ENCODE measurements at places on chromosomes 1 and 21.

DNA sequence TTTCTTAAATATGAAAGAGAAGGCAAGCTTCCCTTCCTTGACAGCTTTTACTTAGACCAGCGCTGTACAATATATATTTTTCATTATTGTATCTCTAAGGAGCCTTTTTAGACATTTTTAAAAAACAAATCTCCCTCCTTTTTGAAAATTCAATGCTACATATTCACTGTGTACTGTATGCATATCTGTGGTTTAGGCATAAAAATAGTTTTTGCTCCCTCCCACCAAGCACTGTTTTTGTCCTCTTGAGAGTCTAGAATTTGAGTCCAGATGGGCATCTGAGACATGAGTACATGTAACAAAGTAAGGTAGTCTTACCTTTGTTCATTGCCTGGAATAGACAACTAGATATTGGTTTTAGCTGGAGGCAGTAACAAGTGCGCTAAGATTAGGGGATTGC lies 488.5 kb upstream of the RUNX1 start:
- DNase-seq = no peak

GRCh38 chr1:36115931-36116330 lies 9.1 kb downstream of the COL8A2 start:
- DNase-seq = no peak

- no peak for DNase-seq
Measured at GRCh38 chr21:44940116-44940631, 345 bp downstream of the SLX9 start.

- no peak for DNase-seq
Measured at GRCh38 chr1:52677076-52677806, 20.9 kb downstream of the COA7 start.

- DNase-seq = no peak
Measured at GRCh38 chr1:114545796-114546195, 34.8 kb upstream of the TRIM33 start.

GRCh38 chr1:241596633-241597032 lies 43.5 kb downstream of the CHML start:
- DNase-seq = no peak

- DNase-seq = no peak
Measured at GRCh38 chr1:92481971-92482664, 4.6 kb downstream of the GFI1 start.

DNA sequence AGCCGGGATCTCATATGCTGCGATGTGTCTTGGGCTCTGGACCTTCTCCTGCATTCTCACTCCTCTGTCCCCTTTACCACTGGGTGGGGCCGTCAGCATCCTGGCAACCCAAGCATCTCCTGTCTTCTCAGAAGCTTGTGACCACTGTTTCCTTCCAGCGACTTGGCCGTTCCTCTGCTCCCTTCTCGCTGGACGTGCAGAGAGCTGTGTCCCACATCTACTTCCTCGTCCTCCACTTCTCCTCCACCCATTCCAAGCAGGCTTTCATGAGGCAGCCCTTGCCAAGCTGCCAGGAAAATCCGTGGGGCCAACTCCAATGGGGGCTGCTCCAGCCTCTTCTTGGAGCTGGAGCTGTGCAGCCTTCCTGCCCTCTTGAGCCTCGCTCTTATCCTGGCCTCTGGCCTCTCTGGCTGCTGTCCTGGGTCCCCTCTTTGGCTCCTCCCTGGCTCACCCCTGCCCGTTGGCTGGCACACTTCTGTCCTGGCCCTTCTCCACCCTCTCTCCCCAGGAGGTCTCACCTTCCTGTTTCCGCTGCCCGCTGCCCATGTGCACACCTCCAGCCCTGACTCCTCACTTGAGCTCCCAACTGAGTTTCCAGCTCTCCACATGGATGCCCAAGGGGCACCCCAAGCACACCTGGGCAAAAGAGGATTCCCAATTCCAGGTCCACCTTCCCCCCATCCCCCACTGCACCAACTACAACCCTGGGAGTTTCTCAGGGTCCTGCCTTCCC lies 8.7 kb downstream of the FAM131C start:
- no peak for DNase-seq
